ENCODE measurements at places on chromosomes 5 and 9.

DNA sequence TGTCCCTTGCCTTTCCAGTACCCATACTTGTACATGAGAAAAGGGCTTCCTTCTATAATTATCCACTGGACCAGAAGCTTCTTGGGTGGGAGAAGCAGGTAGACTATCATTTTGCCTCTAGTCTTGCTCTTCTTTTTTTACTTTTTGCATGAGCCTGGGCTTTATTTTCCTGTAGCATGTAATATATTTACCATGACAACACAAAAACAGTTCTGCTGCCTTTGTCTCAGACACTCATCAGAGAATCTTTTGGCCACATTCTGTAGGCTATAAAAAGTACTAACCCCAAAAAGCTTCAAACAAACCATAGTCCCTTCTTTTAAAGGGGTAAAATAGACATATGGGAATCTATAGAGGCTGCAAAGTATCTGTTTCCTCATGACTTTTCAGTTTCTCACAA is 339.2 kb upstream of the PIK3R1 start:
- no peak for DNase-seq

DNA sequence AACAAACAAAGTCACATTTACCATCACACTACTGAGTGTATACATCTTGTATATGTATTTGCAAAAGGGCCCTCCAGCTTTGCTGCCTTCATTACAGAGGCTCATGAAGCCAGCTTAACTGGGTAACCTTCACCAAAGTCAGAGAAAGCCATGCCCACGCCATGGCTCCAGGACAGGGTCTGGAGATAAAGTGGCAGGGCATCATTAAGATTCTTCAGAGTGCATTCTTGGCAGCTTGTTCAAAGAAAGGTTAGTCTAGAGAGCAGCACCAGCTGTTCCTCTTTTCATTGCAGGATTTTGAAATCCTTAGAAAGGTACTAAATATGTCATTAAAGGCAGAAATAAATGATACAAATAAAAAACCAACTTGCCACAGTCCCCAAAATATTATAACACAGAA is 333.2 kb downstream of the NDUFS4 start:
- no peak for DNase-seq

GRCh38 chr5:106172681-106173532 is 1497.8 kb downstream of the EFNA5 start:
- DNase-seq, result peak; percentile 7

DNA sequence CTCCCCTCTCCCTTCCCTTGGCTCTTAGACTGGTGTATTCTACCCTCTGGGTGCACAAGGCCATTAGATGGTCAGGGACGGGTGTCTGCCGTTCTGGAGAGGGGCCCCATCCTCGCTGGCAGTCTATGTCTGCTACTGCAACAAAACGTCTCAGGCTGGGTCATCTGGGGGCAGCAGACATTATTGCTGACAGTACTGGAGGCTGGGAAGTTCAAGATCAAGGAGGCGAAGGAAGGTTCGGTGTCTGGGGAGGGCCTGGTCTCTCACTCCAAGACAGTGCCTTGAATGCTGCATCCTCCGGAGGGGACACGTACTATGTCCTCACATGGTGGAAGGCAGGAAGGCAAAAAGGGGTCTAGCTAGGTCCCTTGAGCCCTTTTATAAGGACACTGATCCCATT is 93.4 kb upstream of the COL5A1 start:
- no peak for DNase-seq

DNA sequence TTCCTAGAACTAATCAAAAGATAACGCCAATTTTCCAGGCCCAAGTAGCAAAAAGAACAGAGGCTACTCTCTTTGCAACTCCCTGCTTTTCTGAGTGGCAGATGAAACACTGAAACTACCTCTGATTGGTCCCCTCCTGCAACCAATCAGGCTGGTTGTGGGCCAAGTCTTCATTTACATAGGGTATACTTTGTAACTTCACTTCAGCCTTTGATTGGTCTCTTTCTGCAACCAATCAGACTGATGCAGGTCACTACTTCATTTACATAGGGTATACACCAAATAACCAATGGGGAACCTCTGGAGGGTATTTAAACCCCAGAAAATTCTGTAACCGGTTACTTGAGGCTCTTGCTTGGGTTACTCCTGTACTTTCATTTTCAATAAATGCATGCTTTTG is 289.6 kb downstream of the MED10 start:
- DNase-seq, result no peak

DNA sequence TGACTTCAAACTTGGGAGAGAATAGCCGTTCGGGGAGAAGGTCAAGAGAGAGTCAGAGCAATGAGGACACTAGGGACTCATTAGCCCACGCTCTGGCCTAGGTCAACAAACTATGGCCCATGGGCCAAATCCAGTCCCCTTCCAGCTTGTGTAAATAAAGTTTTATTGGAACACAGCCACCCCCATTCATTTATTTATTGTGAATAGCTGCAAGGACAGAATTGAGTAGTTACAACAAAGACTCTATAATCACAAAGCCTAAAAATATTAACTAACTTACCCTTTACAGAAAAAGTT is 33.1 kb upstream of the TRIM32 start:
- no peak for DNase-seq

GRCh38 chr9:118510711-118511110 is 806.5 kb downstream of the TLR4 start:
- DNase-seq, result no peak

DNA sequence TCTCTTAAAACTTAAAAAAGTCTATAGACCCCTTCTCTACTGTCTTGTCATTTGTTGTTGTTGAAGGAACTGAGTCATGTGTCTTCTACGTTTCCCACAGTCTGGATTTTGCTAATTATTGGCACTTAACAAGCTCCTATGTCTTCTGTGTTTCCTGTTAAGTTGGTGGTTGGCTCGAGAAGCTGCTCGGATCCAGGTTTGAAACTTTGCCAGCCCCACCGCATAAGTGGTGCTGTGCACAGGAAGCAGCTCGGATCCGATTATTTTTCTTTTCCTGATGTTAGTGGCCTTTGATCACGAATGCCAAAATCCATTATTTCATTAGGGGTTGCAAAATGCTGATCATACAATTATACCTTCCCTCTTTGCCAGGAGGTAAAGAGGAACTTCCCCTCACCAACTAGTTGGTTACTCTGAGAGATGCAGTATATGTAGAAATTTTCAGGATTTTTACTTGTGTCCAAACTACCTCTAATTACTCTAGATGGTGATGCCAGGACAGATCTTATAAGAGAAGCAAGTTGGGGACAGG is 186.5 kb downstream of the NSG2 start:
- DNase-seq, result no peak

DNA sequence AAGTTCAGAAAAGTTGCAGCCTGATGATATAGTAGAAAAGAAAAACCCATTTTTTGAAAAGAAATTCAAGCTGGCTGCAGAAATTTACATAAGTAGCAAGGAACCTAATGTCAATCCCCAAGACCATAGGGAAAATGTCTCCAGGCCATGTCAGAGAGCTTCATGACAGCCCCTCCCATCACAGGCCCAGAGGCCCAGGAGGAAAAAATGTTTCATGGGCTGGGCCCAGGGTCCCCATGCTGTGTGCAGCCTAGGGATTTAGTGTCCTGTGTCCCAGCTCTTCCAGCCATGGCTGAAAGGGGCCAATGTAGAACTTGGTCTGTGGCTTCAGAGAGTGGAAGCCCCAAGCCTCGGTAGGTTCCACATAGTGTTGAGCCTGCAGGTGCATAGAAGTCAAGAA is 220.3 kb downstream of the CSNK1G3 start:
- DNase-seq, result no peak

GRCh38 chr9:134611046-134611445 is 30.6 kb upstream of the COL5A1 start:
- DNase-seq, result no peak

DNA sequence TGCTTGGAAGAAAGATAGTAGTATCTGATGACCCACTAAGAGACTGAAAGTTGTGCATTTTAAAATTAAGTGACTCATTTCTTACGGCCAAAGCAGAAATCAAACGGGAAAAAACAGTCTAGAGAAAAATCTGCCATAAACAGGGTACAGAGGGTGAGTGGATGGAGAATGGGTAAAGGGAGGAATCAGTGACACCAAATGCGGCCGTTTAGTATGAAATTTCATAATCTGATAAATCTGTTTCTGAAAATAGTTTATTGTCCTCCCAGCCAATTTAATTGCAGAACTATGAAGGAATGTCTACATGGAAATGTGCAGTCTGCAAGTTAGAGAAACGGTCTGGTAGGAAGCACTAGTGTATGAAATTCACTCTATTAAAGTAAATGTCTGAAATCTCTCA is 39.5 kb downstream of the ADAMTS12 start:
- no peak for DNase-seq

DNA sequence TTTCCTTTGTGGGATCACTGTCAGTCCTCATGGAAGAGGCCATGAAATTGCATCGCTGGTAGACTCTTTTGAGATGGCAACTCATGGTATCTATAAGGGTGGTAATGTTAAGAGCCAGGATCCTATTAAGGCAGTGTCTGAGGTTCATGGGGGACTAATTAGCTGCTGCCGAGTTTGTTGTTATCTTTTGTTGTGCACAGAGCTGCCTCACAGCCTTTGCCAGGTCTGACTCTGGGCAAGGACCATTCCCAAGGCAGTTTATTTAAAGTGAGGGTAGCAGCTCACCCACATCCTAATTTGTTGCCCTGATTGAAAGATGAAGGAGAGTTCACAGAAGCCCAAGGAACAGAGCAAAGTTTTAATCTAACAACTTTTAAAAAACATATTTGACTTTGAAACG is 7.9 kb downstream of the SMARCA2 start:
- no peak for DNase-seq

DNA sequence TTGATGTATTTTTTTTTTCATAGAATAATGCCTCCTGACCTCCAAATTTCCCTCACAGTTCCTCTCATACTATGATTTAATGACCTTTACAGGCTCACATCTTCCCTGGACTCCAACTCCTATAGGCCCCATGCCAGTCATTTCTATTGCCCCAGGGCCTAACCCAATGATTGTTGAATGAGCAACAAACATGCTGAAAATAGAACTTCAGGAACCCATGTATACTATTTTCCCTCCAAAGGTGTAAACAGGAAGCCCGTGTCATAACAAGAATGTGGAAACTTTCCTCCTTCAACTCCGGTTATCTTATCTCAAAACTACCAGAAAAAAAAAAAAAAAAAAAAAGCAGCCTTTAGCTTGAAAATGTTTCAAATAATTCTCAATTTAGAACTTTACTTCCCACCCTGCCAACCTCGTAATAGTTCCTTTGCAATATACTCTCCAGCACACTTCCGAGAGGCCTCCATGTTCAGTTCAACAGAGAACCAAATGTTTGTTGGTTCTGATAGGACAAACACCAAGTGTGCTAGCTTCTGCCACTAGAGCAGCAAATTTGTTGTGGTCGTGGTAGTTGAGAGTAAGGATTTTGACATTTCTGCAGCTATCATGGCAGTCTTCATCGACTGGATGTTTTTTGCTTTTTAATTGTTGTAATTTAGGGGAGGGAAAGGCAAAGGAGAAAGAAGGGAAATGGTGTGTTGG is 25.8 kb downstream of the TRPM6 start:
- no peak for DNase-seq

- no peak for DNase-seq
Measured at GRCh38 chr5:111635916-111636570, 121.0 kb downstream of the NREP start.
